ENCODE measurements at places on chromosomes 7 and 10. TPM values are rescaled to one million over a fixed set of nuclear protein-coding genes. Genes with fewer than 3 reads are reported as not detected.

GRCh38 chr10:84548869-84549268, 220.5 kb downstream of the CCSER2 start:
- H3K27ac ChIP-seq: no peak overlapping the region
- no peaks in the 10 kb centered on the region for H3K36me3 ChIP-seq
- no peaks in the 10 kb centered on the region for H3K4me1 ChIP-seq
- no peaks in the 10 kb centered on the region for H3K27me3 ChIP-seq
- no peak overlapping the region for H3K4me3 ChIP-seq

DNA sequence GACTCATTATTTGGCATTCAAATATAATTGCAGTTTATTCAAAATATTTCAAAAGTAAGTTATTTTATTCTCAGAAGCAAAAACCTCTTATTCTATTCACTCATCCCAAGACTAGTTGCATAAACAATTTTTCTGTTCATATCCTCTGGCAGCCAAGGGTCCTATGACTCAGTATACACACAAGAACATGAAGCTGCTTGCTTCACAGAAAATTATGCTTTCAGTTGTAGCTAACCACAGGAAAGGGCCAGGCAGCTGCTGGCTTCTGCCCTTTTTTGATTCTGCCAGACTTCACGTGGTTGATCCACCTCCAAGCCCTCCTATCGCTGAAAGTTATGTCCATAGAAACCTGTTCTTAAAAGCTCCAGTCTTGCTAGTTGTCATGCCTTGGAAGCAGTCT, 108.8 kb downstream of the ABCA13 start:
- no peak for DNase-seq
- H3K4me3 ChIP-seq: no peak overlapping the region
- H3K4me1 ChIP-seq: no peaks in the 10 kb centered on the region
- no peaks in the 10 kb centered on the region for H3K27me3 ChIP-seq
- H3K27ac ChIP-seq: no peak overlapping the region

Gene GFRA1
- 22.3 TPM for total RNA-seq

DNA sequence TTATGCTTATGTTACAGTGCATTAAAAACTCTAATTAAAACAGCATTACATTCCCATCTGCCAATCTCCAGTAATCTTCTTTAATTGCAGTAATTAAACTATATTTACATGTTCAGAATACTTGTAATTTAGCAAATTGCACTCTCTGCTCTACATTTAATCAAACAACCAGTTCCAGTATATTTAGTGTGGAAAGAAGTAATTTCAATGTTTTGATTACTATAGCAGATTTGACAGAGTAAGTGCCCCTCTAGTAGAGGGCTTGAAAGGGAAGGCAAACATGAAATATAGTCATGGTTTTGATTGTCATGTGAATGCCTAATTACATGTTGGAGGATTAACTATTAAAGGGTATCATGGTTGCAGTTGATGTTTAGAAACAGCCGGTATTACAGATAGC, 739.7 kb downstream of the AUTS2 start:
- H3K36me3 ChIP-seq: no peaks in the 10 kb centered on the region
- no peak overlapping the region for H3K27ac ChIP-seq
- no peak for DNase-seq
- no peaks in the 10 kb centered on the region for H3K4me1 ChIP-seq

DNA sequence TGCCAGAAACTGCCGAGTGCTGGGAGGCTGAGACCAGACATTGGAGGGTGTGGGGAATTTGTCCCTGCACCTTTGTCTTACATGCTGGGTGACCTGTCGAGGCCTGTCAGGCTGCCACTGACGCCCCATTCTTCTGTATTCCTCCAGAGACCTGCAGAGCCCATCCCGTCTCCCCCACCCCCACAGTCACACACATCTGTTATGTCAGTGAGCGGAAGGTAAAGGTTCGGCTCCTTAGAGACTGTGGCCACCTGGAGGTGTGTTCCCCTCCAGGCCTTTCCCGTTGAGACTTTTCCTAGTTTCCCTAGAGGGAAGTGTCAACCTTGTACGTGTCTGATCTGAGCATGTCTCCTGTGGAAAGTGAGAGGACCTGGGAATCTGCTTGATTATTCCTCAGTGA, 84.5 kb downstream of the ATXN7L1 start:
- H3K36me3 ChIP-seq: peaks cover 2% of the 10 kb centered on the region
- no peak overlapping the region for H3K27ac ChIP-seq
- no peak for DNase-seq
- no peaks in the 10 kb centered on the region for H3K27me3 ChIP-seq
- no peak overlapping the region for H3K4me3 ChIP-seq
- H3K4me1 ChIP-seq: no peaks in the 10 kb centered on the region
